ENCODE measurements at places on chromosomes 6 and 20.

- DNase-seq, result no peak
Measured at GRCh38 chr20:25484224-25484846, 76.9 kb downstream of the GINS1 start.

GRCh38 chr6:56168596-56168995 is 78.8 kb downstream of the COL21A1 start:
- DNase-seq, result no peak

GRCh38 chr6:96153775-96154174 is 138.0 kb downstream of the FUT9 start:
- DNase-seq, result no peak

GRCh38 chr6:69796073-69796641 is 653 bp downstream of the LMBRD1 start:
- peak; percentile 60 for DNase-seq

GRCh38 chr6:165200178-165200577 is 109.2 kb downstream of the C6orf118 start:
- no peak for DNase-seq

GRCh38 chr20:33674294-33675135 is at the start of gene NECAB3:
Gene NECAB3 (minus strand): TSS chr20:33674428. CDS start chr20:33674352, 76 bp downstream.
- DNase-seq, result peak; percentile 84

GRCh38 chr6:147392917-147393625 is 115.4 kb upstream of the SAMD5 start:
- DNase-seq, result no peak

GRCh38 chr20:25541676-25542075 is 43.7 kb downstream of the NINL start:
- no peak for DNase-seq

DNA sequence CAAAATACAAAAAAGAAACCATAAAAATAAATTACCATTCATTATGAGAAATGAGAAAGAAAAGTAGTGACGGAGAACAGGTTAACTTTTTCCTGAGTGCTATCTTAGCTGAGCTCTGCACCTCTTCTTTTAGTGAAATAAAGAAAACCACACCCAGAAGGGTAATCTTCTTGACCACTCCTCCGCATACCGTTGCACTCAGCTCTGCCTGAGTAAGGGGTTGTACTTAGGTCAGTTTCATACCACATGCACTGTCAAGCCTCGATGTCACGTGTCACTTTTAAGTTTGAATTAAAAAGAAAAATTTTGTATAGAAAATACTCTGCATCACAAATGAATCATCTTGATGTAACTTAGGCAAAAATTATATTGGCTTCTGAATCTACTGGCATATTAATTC is 2.8 kb downstream of the EZR start:
- DNase-seq, result no peak

- no peak for DNase-seq
Measured at GRCh38 chr20:41150664-41151063, 13.3 kb downstream of the PLCG1 start.

GRCh38 chr6:14202947-14203346 is 85.4 kb downstream of the CD83 start:
- no peak for DNase-seq

GRCh38 chr6:167892835-167893815 is 66.4 kb downstream of the AFDN start:
- DNase-seq, result no peak

DNA sequence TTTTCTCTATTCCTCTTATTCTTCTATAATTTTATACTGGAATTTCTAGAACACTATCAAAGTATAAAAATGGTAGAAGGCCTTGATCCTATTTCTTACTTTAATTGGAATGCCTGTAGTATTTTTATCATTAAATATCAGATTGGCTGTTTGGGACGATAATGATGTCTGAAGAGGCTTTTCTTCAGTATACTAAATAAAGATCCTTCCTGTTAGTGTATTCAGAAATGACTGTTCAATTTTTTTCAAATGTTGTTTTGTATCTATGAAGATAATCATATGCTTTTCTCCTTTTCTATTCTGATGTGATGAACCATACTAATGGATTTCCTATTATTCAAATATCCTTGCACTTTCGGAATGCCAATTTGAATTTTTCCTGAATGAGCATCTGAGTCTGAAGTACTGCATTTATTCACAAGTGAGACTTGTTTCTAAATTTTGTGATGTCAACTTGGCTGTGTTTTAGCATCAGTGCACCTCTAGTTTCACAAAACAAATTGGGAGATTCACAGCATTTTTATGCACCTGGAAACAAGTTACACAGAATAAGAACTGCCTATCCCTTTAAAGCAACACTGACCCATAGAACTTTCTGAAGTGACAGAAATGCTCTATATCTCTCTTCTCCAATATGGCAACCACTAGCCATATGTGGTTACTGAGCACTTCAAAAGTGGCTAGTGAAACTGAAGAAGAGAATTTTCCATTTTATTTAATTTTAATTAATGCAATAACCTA is 71.6 kb upstream of the PRND start:
- no peak for DNase-seq

DNA sequence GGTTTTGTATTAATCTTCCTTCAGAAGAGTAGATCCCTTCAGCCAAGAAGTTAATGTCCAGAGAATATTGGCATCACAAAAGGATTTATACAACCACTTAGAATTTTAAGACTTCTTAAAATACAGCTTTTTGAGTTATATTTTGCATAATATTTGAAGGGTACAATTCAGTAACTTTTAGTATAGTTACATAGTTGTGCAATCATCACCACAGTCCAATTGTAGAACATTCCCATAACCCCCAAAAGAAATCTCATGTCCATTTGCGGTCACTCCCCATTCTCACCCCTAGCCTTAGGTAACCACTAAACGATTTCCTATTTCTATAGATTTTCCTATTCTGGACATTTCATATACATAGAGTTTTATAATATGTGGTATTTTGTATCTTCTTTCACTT is 126.4 kb downstream of the MAP3K4 start:
- DNase-seq, result no peak

DNA sequence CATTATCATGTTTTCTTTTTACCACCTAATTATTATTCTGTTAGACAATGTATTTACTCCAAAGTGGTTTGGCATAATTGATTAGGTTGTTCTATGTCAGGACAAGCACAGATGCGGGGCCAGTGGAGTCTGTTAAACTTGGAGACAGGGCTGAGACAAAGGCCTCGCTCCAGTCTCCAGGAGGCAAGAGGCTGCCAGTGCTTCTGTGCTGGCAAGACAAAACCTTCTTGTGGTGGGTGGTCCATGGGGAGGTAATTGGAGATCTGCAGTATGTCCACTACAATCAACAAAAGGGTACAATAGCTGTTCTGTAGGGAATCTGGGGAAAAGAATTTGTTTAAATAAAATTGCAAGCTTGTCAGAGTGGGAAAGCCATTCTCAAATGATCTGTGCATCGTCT is 677.2 kb upstream of the SLC35B3 start:
- no peak for DNase-seq

GRCh38 chr6:41519745-41520699 is 26.2 kb upstream of the FOXP4 start:
- DNase-seq, result no peak

DNA sequence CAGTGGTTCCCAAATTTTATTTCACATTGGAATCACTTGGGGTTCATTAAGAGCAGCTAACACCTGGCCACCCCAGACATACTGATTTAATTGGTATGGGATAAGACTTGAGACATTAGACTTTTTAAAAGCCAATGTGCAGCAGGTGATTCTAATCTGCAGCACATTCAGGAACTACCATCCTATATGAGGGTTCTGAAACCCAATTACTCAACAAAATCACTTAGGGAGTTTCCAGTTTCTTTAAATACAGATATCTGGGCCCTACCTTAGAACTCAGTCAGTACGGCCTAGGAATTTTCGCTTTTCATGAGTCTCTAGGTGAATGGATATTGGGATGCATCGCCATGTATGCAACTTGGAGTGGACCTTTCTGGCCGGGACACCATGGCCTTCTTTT is 24.0 kb upstream of the L3MBTL3 start:
- no peak for DNase-seq

DNA sequence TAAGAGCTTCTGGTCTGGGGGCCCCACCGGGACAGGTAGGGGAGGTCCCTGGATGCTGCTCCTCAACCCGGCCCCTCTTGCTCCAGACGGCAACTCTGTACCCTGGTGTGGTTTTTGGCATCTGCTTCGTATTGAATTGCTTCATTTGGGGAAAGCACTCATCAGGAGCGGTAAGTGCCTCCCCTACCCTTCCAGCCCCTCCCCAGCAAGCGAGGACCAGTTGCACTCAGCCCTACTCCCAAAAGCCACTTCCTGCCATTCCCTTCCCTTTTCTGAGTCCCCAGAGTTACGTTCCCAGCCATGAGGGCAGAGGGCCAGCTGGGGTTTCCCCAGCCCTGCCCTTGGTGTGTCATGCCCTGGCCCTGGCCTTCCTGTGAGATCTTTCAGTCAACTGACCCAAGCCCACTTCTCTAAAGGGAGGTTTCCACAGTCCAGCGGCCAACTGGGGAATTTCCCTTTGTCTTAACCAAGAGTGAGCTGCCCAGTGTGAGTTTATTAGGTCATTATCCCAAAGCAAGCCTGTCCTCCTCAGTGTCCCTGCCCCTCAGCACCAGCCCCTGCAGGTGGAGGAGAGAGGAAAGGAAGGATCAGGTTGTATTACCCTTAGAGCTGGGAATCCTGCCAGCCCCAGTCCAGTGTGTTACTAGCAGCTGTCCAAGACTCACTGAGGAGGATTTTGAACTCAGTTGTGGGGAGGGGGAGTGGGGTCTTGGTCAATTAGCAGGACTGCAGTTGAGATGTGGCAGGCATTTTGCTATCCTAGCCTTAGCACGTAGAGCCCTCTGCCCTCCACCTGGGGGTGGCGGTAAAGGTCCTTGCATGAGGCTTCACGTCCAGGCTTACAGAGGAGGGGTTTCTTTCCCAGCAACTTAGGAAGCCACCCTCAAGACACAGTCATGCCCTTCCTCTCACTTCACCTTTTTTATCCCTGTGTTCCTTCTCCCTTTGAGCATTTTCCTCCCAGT is 45.8 kb downstream of the TM9SF4 start:
- DNase-seq, result no peak

- DNase-seq, result no peak
Measured at GRCh38 chr6:109001291-109001894, 93.3 kb downstream of the SESN1 start.

DNA sequence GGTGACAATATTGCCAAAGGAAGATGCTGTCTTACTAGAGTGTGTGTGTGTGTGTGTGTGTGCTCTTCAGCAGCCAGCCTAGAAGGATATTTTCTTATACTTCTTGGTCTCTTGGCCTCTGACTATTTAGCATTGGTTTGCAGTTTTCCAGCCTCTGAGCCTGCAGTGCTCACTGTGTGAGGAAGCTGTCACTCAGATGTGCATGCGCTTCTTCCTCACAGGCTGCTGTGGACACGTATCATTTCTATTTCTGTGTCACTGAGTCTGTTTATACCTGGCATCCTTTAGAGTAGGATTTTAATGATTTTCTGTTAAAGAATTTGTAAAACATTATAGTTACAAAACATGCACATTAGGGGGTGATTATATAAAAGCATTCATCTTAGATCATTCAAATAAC is 83.3 kb downstream of the ALDH8A1 start:
- DNase-seq, result no peak

DNA sequence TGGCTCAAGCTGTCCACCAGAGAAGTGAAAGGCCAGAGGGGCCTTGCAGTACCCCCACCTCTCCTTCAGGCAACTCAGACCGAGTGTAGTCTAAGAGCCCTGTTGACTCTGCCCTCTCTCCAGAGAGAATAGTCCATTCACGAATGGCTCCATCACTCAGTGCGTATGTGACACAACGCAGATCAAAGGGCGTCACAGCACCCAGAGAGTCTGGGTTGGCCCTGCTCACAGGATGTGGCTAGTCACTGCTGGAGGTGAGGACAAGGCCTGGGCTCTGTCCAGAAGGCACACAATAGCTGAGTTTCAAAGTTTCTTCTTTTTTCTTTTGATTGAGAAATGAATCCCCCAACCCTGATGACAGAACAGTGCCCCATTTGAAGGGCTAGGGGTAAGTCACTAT is 74.1 kb downstream of the TRMT11 start:
- no peak for DNase-seq

DNA sequence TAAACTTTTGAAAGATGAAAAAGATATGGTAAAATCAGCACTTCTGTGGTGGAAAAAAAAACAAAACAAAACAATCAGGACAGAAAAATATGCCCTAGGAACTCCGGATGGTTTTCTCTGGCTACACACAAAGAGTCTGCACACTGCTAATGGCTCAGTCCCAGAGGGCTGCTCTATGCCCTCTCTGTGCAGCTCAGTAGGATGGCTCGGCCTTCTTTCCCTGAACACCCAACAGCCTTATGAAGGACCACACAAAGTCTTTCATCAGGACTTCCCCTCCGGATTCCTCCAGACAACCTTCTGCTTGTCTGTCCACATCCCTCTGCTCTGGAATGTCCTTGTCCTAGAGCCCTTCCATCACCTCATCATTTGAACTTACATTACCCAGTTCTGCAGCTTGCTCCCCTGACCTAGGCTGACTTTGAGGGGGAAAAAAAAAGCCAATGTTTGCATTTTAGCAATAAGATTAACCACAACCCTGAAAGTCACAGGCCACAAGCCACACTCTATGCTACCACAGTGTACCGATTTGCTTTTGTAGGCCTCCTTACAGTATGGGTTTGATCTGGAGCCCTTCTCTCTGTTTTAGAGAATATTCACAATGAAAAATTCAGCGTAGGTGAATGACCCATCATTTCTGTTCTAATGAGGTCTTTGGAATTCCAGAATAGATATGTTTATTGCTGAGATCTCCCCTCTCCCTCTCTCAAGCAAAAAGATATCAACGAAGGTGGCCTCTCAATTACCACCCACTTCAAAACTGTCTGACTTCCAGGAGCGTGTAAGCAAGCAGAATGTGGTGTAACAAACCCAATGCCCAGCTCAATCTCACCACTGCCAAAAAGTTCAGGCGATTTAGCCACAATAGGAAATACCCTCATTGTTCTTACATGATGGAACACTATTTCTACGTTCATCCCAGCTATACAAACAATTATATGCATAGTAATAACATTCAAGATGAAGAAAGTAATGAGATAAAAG is 164.0 kb downstream of the GMDS start:
- DNase-seq, result no peak
